NCI-H146 (cell line): ENCODE measurements at places on chromosomes 2 and 18.

- no peak for DNase-seq
These were observed 22.2 kb downstream of the ATAD2B start for GRCh38 chr2:23904692-23905091.

DNA sequence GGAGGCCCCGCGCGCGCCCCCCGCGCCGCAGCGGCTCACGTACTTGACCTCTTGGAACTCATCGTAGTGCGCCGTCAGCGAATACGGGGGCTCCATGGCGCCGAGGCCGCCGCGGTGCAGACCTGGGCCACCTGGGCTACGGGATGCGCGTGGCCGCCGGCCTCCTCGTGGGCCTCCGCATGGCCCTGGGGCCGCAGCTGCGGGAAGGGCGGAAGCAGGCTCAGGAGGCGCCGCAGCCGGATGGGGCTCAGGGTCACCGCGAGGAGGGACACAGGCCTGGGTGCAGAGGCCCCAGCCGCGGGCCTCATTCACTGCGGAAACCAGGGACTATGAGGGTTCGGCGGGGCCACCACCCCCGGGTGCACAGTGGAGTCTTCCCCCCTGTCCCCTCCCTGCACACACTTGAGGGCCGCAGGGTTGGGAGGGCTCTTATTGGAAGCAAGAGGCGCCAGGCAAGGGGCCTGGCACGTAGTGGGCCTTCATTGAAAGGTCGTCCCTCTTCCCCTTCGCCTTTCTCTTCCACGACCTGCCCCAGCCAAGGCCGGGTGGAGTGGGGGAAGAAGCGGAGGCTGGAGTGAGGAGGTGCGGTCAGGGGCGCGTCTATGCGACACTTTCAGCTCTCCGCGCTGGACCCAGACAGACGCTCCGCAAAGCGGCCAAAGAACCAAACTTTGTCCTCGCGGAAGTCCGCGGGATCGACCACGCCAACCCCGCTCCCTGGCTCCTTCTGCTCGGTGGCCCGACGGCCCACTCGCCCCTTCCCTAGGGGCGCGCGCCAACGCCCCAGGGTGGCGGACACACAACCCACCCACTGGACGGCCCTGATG is 863 bp downstream of the ECEL1 start:
- no peak for DNase-seq

GRCh38 chr18:23761941-23762340 is 72.7 kb downstream of the LAMA3 start:
- no peak for DNase-seq

- peak; percentile 67 for DNase-seq
These were observed 67.3 kb upstream of the UPP2 start for GRCh38 chr2:158034198-158034866.

DNA sequence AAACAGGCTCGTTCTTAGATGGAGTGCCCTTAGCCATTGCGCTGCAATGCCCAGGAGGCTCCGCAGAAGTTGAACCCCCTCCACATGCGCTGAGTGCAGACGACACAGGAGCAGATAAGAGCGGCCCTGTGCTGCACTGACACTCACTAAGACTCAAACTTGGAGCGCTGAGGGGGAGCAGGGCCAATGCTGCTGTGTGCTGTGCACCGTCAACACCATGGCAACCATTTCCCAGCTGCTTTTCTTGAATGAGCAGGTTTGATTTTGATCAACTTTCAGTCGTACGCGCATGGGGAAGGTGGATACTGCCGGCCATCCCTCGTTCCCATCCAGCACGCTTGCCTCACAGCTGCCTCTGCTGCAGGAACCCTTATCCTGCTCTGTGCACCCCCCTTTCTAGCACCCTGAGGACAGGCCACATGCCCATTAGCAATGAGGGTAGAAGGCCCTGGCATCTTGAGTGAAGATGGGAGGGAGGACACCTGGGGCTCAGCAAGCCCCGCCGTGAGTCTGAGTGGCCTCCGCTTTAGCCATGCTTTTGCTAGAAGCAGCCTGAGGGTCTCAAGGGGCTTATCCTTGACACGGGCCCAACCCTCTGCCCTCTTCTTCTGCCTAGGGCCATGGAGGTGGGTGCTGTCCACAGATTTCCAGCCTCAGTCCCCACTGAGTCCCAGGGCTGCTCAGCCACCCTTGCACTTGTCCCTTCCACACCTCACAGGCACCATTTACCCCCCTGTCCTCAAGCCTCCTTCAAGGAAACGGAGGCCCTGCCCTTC is 271.9 kb downstream of the PHLPP1 start:
- peak; percentile 25 for DNase-seq

- DNase-seq, result no peak
These were observed 67.2 kb downstream of the UGGT1 start for GRCh38 chr2:128158176-128158575.

DNA sequence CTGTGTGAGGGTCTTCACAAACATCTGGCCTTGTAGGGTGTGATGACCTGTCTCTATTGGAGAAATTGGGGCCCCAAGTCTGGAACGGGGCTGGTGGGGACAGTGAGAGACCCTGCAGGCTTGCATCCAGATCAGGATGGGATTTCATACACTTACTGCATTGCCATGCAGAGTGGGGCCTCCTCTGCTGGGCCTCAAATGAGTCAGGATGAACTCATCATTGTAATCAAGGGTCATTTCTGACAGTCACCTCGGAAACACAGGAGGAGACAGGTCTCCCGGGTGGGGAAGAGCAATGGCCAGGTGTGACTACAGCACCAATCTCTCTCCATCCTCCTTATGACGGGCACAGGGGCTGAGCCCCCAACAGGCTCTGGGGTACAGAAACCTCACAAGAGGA is 48.1 kb upstream of the GALR1 start:
- DNase-seq, result no peak

DNA sequence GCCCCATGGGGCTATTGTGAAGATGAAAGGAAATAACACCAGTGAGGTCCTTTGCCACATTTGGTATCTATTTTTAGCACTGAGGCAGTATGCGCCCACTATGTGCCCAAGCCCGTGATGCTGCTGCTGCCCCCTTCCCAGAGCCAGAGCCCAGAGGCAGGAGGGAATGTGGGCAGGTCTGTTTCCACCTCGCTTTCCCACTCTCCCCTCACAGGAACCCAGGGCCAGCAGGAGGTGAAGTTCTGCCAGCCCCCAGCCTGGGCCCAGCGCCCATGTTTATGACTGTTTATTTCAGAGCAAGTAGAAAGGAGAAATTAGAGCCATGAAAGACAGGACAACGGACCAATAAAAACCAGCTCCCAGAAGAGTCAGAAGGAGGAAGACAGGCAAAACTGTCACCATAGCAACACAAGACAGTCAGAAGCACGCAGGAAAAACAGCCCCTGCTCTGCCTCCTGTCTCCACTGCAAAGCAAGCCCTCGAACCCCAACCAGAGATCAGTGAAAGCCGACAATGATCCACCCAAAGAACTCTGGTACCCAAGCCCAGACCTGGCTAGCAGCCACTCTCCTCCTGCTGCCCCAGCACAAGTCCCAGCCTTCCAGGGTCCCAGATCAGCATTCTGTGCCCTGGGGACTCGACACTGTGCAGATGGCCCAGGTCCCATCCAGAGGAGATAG is 1.4 kb downstream of the CYRIA start:
- DNase-seq, result peak; percentile 11

GRCh38 chr2:6203291-6203959 is 511.2 kb downstream of the SOX11 start:
- no peak for DNase-seq
